ENCODE measurements at places on chromosomes 5 and 9.

DNA sequence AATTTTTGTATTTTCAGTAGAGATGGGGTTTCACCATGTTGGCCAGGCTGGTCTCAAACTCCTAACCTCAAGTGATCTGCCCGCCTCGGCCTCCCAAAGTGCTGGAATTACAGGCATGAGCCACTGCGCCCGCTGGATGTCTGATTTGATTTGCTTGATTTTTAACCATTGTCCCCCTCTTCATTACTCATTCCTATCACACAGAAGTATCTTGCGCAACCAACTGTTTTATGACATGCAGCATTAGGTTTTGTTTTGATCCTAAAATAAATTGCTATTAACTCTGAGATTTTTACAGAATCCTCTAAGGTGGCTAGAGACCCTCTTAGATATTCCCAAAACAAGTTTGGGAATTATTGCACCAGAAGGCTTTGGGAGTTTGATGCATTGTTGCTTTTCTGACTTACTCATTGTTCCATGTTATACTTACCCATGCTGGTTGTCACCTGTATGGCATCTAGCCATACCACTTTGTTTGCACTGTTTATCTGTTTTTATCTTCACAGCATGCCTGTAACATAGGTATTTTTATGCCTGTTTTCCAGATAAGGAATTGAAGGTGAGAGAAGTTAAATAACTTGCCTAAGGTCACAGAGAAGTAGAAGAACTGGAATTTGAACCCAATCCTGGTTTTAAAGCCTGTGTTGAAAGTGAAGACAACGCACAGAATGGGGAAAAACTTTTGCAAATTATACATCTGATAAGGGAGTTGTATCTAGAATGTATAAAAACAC lies 35.9 kb upstream of the PWWP2A start:
- no peak for DNase-seq

GRCh38 chr5:54867310-54867944 lies 118.0 kb downstream of the ESM1 start:
- DNase-seq, result peak; percentile 48

- DNase-seq, result no peak
These were observed 165.8 kb upstream of the CDH6 start for GRCh38 chr5:31027721-31028120.

DNA sequence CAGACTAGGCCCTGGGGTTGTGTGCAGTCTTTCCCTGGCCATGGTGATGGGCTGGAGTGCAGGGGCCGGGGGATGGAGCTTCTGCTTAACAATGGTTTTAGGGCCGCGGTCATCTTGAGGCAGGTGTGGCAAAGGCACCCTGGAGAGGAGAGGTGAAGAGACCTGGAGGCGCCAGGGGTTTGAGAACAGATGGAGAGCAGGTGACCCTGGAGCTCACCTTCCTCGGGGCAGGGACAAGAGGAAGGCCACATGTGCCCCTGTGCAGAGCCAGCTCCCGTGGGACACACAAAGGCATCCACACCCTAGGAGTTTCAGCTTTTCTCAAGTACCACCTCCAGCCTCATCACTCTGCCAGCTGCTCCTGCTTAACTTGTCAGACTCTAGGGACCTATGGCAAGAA lies 46.4 kb upstream of the SH3GL2 start:
- no peak for DNase-seq

DNA sequence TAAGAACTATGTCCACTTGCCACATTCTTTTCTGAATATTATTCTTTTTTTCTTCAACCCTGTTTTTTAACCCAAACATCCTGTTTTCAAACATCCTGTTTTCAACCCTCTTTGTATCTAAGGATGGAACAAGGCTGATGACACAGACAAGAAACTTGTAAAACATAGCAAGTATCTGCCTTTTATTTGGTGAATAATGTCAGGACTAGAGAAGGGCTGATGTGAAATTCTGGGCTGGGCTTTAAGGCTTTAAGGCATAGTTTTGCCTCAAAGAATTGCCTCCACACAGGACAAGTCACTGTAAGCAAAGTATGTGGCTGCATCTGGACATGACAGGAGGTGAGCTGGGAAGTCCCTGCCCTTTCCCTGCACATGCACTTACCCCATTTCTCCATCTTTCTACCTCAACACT lies 42.5 kb upstream of the RIC1 start:
- no peak for DNase-seq

DNA sequence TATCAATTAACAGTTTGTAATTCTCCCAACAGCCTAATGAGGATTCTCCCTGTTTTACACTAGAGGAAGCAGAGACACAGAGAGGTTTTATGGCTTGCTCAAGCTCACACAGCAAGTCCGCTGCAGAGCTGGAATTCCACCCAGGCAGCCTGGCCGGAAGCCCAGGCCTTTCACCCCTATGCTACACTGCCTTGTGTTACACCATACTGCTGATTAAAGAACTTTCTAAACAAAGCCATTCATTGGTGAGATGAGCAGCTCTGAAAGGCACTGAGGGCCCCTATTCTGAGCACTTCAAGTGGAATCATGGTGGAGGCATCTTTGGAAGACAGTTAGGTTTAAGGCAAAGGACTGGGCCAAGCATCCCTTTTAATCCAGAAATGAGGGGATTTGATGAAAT lies 14.7 kb upstream of the LARP1 start:
- peak; percentile 58 for DNase-seq

DNA sequence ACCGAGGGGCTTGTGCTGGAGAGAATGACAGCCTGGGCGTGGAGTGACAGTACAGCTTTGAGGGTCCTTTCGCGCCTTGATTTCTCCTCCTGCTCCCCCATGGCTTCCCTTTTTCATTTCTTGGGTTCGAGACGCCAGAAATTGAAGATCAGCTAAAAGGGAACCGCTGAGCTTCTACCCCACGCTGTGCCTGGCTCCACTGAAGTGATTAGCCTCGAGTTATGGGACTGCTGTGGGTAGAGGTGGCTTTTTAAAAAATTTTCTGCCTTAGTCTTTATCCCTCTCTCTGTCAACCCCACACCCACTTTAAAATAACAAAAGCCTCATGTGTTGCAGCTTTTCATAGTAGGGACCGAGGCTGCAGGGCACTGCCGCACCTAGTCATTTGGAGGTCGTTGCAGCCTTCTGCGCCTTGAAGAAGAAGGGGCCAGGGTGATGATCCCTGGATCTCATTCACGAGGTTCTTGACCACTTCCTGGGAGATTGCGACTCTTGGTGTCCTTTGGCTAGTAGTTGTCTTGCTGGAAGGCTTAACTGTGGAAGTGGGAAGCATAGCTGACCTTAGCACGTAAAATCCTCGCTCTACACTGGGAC lies 603 bp downstream of the PPIP5K2 start:
- DNase-seq, result no peak

DNA sequence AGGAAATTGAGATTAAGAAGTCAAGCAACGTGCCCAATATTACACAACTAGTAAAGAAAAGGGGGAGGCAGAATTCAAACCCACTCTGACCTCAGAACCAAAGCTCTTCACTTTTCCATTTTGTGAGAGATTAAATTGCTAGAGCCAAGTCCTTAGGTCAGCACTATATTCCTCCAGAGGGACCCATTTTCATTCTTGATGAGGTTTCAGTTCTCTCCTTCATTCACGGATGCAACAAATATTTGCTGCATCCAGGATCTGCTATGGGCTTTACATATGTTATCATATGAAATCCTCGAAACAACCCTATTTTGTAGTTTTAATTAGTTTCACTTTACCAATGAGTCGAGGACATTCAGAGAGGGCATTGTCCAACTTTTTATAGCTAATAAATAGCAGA lies 239.2 kb downstream of the EFNA5 start:
- DNase-seq, result no peak

GRCh38 chr9:114112778-114113584 lies 13.9 kb upstream of the KIF12 start:
- DNase-seq, result peak; percentile 32

DNA sequence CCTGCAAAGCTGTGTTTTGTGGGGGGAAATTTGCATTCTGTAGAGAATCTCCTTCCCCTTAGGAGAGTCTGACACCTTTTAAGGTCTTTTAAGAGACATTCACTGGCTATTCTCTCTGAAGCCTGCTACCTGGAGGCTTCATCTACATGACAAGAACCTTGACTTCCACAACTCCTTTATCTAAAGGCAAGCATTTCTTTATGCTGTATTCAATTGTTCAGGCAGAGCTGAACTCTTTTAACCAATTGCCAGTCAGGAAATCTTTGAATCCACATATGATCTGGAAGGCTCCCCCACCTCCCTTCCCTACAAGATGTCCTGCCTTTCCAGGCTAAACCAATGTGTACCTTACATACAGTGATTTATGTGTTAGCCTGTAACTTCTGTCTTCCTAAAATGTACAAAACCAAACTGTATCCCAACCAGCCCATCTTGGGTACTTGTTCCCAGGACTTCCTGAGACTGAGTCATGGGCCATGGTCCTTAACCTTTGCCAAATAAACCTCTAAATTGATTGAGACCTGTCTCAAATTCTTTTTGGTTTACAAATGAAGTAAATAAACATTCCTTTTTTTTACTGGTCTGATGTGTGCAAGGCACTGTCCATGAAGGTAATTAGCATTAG lies 9.9 kb downstream of the C9orf85 start:
- no peak for DNase-seq

DNA sequence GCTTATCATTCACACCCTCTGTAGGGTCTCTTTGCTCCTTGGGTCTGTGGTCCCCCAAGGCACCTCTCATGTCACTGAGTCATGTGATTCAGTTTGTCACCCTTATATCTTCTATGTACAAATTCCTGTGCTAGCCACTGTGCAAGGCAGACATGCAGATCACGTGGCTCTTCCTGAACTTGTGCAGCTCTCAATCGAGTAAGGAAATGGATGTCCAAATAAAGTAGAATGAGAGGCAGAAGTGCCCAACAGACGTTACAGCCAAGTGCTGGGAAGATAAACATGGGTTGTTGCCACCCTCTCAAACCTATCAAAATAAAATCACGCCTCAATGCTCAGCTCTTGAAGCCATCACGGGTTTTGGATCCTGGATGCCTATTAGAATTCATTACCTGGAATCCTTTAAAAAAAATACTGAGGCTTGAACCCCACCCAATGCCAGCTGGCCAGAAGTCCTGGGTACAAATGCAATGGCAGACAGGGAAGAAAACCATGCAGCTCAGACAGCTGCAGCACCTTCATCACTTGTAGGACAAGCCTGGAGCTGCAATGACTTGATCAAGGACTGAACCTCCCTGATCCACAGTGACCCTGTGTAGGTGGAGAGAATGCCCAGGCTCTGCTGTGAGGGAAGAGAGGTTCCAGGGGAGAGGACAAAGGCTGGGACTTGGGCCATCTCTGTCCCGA lies 228.7 kb upstream of the DAP start:
- no peak for DNase-seq

DNA sequence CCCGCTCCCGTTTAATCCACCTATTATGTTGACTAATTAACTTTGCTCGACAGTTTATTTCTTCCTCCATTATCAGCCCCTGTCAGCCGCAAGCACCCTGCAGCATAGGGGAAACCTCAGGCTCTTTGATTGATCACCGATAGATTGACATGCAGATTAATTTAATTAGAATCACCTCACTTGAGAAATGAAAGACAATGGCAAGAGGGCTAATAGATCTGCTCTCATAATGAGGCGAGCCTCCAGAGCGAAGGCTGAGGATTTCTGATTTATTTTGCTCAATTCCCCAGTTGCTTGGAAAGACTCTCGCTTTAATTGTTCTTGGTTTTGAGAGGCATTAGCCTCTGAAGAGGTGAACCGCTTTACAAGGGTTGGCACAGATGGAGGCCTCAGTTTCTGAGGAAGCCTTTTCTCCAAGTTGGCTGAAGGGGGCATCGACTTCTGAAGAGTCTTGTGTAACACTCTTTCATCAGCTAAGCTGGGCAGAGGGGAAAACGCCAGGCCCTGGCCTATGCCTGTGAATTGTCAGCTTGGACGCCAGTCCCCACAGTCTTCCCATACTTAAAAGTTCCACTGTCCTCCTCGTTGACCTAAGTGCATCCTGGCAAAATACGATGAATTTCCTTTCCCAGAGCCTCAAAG lies 275.4 kb downstream of the EBF1 start:
- DNase-seq, result no peak

- peak; percentile 34 for DNase-seq
These were observed 503.6 kb upstream of the PAPPA start for GRCh38 chr9:115649991-115650472.

DNA sequence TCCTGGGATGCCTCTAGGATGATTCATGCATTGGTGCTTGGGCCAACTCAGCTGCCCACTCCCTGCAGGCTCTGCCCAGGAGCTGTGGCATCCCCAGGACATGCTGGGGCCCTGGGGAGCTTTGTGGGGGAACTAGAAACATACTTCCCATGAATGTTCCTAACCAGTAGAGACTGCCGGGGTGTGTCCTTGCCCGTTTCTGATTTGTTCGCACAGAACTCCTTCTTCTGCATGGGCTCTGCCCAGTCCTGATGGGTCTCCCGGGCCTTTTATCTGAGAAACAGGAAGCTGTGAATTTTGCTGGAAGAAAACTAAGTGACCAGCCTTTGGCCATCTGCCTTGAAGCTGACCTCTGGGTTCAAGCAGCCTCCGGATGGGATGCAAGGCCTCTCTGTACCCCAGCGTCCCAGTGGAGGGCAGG lies 71.6 kb upstream of the RNU6ATAC start:
- no peak for DNase-seq

DNA sequence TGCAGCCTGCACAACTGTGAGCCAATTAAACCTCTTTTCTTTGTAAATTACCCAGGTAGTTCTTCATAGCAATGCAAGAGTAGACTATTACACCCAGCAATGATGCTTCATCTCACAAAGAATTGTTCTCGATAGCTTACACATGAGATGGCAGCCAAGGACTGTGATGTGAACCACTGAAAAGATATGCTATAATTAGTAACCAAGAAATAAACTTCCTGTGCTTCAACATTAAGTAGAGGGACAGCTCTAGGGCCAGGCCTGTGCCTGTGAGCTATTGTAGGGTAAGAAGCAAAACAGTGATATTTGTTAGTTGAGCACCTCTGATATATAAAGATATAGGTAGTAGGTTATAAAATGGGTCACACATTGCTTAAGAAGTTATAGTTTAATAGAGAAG lies 41.8 kb upstream of the DPYSL3 start:
- no peak for DNase-seq

DNA sequence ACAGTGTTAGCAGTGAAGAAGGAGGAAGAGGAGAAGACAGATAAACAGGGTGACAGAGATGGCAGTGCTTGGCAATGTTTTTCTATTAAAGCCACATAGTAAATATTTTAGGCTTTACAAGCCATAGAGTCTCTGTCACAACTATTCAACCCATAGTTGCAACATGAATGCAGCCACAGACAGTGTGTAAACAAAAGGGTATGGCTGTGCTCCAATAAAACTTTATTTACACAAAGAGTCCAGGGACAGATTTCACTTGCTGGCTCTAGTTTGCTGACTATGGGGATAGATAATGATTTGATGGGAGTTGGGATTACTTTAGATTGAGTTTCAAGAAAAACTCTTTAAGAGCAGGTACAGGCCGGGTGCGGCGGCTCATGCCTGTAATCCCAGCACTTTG lies 224.8 kb upstream of the SEMA6A start:
- DNase-seq, result no peak

Data from AG09319 (cell line).